Germinal center (tissue), 1 donor: ENCODE measurements at places on chromosomes 2 and 18.

DNA sequence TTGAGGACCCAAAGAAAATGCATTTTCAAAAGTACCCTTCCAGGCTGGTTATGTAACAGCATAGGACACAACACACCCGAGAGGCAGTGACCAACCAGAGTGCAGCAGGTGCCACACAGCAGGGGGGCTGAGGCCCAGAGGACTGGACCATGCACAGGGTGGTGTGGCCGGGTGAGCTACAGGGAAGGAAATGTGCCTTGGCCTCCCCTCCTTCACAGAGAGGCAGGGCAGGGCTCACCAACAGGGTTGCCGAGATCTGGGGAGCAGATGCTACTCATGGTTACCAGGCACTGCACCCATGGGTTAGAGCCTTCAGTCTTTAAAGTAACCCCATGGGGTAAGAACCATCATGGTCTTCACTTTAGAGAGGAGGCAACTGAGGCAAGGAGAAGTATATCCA is 158.4 kb downstream of the MSH2 start:
- no peak for DNase-seq

DNA sequence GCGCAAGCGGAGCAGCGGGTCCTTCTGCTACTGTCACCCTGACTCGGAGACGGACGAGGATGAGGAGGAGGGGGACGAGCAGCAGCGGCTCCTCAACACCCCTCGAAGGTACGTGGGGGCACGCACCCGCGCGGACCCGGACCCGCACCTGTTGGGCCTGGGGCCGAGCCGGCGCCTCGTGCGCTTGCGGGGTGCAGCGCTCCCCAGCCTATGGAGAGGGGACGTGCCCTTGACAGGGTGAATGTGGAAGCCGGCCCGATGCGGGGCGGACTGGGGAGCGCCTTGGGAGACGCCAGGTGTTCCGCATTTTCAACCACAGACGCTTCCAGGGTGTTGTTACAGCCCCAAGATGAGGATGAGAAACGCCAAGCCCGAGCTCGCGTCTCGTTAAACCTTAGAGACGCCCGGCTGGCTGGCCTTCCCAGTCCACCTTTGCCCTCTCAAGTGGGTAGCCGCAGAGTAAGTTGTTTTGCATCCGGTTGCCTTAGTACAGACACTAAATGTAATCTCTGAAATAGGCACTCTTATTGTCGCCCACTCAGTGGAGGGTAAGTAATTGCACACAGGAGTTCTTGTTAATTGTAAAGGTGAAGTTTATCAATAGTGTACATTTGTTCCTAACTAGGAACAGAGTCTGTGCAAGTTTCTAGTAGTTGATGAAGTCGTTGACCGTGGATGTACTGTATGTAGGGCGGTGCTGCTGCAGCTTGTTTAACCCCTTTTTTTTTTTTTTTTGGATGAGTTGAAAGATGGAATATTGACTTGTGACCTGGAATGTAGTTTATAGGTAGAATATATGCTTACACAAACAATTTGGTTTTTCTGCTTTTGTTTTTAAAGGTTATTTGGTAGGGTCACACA is 815 bp downstream of the GMCL1 start:
- DNase-seq = peak; percentile 37

GRCh38 chr2:52383541-52383940 is 1351.6 kb upstream of the NRXN1 start:
- DNase-seq = no peak

DNA sequence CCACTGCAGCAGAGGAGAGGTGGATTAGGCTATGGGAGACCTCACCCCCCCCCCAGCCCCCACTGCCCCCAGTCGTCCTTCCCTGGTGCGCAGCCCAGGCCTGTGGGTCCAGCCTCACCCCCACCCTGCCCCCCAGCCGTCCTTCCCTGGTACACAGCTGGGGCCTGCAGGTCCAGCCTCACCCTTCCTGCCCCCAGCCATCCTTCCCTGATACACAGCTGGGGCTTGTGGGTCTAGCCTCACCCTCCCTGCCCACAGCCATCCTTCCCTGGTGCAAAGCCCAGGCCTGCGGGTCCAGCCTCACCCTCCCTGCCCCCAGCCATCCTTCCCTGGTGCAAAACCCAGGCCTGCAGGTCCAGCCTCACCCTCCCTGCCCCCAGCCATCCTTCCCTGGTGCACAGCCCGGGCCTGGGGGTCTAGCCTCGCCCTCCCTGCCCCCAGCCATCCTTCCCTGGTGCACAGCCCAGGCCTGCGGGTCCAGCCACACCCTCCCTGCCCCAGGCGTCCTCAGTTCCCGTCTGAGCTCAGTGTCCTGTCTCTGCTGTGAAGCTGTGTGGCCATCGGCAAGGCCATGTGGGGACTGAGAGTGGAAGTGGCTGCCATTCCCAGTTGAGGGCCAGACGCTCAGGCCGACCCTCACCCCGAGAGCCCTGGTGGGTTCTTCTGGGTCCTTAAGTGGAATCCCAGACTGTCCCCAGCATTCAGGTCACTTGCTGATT is 86.8 kb upstream of the SNTG2 start:
- DNase-seq = no peak
